ENCODE measurements at places on chromosomes 3 and 15. TPM values are rescaled to one million over a fixed set of nuclear protein-coding genes. Genes with fewer than 3 reads are reported as not detected.

RAP2B gene
- total RNA-seq, result 13.2 TPM

NCKIPSD gene
- total RNA-seq, result 24.0 TPM

CRYGS gene
- total RNA-seq, result 0.50 TPM

PRRT3 gene
- 7.7 TPM for total RNA-seq

PEX11A gene
- 3.1 TPM for total RNA-seq

CCR2 gene
- total RNA-seq, result not detected
